Transverse colon (tissue), 4 donors: ENCODE measurements at places on chromosomes 4 and X. TPM values are rescaled to one million over a fixed set of nuclear protein-coding genes. Genes with fewer than 3 reads are reported as not detected.

Gene DRD5
- total RNA-seq = not detected

Gene ETDA
- total RNA-seq = not detected

Gene CYTL1
- total RNA-seq = not detected

Gene RNF150
- total RNA-seq = 2.8 TPM

Gene FAM47E
- total RNA-seq = 7.8 TPM

Gene SPACA5
- not detected for total RNA-seq

Gene IL13RA2
- not detected for total RNA-seq

DNA sequence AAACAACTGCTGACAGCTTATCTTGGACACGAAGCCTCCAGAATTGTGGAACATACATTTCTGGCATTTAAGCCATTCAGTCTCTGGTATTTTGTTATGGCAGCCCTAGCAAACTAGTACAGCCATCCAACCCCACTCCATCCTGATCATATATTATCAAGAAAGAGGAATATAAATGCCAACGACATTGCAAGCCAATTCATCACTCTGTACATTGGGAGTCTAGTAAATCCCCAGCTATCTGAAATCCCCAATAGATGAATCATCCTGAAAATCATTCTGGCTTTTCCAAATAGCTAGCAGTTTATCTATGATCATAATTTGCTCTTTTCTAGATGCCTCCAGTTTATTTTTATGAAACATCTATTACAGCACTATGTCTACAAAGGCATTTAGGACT is 41.1 kb downstream of the FRMD7 start:
- no peak overlapping the region for H3K27ac ChIP-seq
- H3K4me3 ChIP-seq = no peak overlapping the region
- H3K36me3 ChIP-seq = no peaks in the 10 kb centered on the region
- no peaks in the 10 kb centered on the region for H3K4me1 ChIP-seq
- H3K27me3 ChIP-seq = no peaks in the 10 kb centered on the region

- no peaks in the 10 kb centered on the region for H3K27me3 ChIP-seq
- H3K36me3 ChIP-seq = no peaks in the 10 kb centered on the region
- H3K4me3 ChIP-seq = no peak overlapping the region
- H3K4me1 ChIP-seq = peaks cover 50% of the 10 kb centered on the region
- no peak overlapping the region for H3K27ac ChIP-seq
Observed at GRCh38 chr4:73250642-73251041, 8.0 kb downstream of the ANKRD17 start.

DNA sequence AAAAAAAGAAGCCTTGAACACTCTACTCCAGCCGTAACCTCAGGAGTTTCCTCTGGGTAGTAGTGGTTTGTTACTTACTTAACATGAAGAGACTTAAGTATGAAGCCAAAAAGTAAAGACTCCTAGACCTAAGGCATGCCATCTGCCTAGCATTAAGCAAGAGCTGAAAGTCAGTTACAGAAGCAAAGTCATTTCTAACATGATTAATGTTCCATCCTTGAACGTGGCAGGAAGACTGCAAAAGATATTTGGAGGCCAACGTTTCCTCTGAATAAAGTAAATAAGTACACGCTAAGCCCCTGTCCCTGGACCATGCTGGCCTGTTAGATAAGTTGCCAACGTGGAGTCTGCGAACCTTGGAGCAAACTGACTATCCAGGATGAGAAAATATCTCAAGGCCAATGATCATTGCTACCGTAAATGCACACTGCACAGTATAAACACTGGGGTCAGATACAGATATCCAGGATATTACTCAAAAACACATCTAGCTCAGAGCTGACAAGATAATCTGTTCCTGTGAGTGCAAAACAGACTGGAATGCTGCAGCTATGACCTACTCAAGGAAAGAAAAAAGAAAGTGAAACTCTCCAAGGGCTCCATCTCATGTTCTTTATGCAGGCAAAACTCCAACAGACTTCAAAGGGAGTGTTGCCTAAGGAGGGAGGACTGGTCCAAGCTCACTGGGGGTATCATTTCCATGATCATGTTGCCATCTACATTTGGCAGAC is 255.8 kb downstream of the COL25A1 start:
- no peak for DNase-seq
- no peak overlapping the region for H3K27ac ChIP-seq
- no peaks in the 10 kb centered on the region for H3K36me3 ChIP-seq
- H3K27me3 ChIP-seq = no peaks in the 10 kb centered on the region

GRCh38 chr4:106160560-106160959 is 155.4 kb downstream of the TBCK start:
- no peak for DNase-seq
- H3K4me3 ChIP-seq = no peak overlapping the region
- no peaks in the 10 kb centered on the region for H3K27me3 ChIP-seq
- peaks cover 6% of the 10 kb centered on the region for H3K4me1 ChIP-seq
- H3K36me3 ChIP-seq = no peaks in the 10 kb centered on the region
- no peak overlapping the region for H3K27ac ChIP-seq

DNA sequence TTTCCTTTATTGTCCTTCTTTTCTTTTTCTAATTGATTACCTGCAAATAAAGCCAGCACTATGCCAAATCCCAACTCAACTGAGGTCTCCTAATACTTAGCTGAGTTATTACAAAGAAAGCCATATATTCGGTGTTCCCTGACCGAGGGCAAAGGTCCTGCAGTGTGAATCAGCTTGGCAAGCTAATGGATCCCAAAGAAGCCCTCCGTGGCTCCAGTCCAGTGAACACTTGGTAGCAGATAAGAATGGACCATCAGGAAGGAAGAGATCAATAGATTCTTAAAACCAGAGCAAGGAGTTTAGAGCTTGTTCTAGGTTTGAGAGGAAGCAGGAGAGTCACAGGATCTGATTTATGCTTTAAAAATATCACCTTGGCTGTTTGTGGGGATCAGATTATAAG is 8.5 kb downstream of the LDB2 start:
- H3K4me3 ChIP-seq = no peak overlapping the region
- no peaks in the 10 kb centered on the region for H3K27me3 ChIP-seq
- H3K4me1 ChIP-seq = no peaks in the 10 kb centered on the region
- no peak overlapping the region for H3K27ac ChIP-seq
- DNase-seq = no peak

DNA sequence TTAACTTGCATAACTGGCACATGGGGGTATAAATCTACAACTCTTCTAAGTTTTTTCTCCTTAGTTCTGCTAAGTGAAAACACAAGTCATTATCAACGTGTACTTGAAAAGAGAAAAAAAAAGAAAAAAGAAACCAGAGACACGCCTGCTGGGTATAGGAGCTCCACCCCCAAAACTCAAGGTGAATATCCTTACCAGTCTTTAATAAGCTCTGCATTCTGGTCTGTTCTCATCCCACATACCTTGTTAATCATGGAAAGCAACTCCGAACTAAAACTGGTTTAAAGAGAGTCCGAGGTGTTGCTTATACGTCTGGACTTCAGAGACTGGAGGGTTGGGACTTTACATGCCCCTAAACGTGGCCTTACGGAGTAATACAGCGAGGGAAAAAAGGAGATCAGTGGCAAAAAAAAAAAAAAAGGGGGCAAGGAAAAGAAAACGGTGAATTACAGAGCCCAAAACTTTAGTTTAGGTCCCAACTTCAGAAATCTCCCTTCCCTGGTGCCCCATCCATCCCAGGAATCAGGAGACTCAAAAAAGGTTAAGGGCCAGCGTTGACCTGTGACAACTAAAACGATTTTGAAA is 1.0 kb downstream of the PGRMC2 start:
- H3K4me3 ChIP-seq = peak overlapping the region; percentile 67
- no peaks in the 10 kb centered on the region for H3K27me3 ChIP-seq
- no peaks in the 10 kb centered on the region for H3K36me3 ChIP-seq
- peak overlapping the region; percentile 91 for H3K27ac ChIP-seq
- H3K4me1 ChIP-seq = peaks cover 53% of the 10 kb centered on the region
- DNase-seq = no peak

- no peaks in the 10 kb centered on the region for H3K4me1 ChIP-seq
- H3K4me3 ChIP-seq = no peak overlapping the region
- no peaks in the 10 kb centered on the region for H3K27me3 ChIP-seq
- DNase-seq = no peak
Observed at GRCh38 chr4:15753786-15754185, 24.3 kb upstream of the CD38 start.

DNA sequence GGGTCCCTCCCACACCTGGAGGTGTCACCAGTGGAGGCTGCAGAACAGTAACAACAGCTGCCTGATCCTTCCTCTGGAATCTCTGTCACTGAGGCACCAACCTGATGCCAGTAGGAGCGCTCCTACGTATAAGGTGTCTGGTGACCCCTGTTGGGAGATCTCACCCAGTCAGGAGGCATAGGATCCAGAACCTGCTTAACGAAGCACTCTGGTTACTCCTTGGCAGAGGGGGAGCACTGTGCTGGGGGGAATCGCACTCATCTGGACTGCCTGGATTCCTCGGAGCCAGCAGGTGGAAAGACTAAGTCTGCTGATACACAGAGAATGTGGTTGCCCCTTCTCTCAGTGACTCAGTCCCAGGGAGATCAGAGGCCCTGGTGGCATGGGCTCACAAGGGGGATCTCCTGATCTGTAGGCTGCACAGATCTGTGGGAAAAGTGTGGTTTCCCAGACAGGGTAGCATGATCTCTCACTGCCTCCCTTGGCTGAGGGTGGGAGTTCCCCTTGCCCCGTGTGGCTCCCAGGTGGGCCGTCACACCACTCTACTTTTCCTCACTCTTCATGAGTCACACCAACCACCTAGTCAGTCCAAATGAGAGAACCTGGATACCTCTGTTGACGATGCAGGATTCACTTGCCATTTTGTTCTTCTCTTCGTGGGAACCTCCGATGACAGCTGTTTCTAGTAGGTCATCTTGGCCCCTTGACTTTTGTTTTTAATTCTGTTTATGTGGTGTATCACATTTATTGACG is 305.9 kb downstream of the IDS start:
- no peaks in the 10 kb centered on the region for H3K27me3 ChIP-seq
- H3K4me1 ChIP-seq = no peaks in the 10 kb centered on the region
- H3K36me3 ChIP-seq = no peaks in the 10 kb centered on the region
- H3K4me3 ChIP-seq = no peak overlapping the region
- H3K27ac ChIP-seq = no peak overlapping the region
- no peak for DNase-seq

DNA sequence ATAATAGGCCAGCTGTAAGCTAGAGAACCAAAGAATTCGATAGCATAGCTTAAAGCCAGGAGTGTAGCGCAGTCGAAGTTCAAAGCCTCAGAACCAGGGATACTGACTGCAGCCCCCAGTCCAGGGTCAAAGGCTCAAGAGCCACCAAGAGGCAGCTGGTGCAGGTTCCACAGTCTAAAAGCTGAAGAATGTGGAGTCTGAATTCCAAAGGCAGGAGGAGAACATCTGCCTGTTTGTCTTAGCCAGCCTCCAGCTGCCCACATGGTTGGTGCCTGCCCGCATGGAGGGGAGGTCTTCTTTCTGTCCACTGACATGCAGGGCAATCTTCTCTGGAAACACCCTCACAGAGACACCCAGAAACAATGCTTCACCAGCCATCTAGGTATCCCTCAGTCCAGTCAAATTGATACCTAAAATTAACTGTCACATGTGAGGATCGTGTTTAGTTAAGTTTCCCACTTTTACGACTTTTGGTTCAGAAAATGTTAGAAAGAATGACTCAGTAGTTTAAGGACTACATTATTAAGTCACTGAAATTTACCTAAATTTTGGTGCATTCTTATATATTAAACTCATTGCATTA is 52.8 kb upstream of the RHOH start:
- DNase-seq = no peak
- no peaks in the 10 kb centered on the region for H3K4me1 ChIP-seq
- no peak overlapping the region for H3K27ac ChIP-seq
- H3K36me3 ChIP-seq = no peaks in the 10 kb centered on the region
- no peak overlapping the region for H3K4me3 ChIP-seq

DNA sequence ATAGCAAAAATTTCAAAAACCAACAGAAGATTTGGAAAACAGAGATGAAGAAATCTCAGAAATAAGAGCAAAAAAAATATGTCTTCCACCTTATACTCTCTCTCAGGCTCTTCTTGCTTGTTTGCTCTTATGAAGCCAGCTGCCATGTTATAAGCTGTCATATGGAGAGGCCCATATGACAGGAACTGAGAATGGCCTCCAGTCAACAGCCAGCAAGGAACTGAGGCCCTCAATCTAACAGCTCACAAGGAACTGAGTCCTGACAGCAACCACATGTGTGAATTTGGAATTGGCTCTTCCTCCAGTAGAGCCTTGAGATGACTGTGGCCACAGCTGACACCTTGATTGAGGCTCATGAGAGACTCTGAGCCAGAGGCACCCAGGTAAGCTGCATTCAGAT is 51.3 kb upstream of the MAOA start:
- H3K4me3 ChIP-seq = no peak overlapping the region
- no peaks in the 10 kb centered on the region for H3K27me3 ChIP-seq
- no peaks in the 10 kb centered on the region for H3K4me1 ChIP-seq
- H3K36me3 ChIP-seq = no peaks in the 10 kb centered on the region
- DNase-seq = no peak
- H3K27ac ChIP-seq = no peak overlapping the region

DNA sequence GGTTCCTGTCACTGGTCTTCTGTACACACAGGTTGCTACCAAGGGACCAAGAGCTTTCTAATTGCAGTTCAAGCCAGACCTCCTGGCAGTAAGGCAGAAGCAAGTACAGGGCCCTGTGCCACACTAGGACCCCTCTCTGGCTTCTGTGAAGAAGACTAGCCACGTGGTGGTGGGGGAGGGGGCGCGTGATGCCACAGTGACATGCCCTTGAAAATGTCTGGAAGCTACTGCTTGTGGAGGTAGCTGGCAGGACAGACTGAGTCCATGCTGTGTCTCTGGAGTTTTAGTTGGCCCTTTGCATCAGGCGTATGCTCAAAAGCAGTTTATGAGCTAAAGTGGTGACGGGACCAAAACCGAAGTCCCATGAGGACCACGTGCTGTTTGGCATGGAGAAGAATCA is 50.9 kb downstream of the RTL5 start:
- H3K4me1 ChIP-seq = no peaks in the 10 kb centered on the region
- H3K36me3 ChIP-seq = no peaks in the 10 kb centered on the region
- no peaks in the 10 kb centered on the region for H3K27me3 ChIP-seq
- H3K27ac ChIP-seq = no peak overlapping the region
- DNase-seq = no peak
- H3K4me3 ChIP-seq = no peak overlapping the region

- H3K27me3 ChIP-seq = no peaks in the 10 kb centered on the region
- no peak overlapping the region for H3K4me3 ChIP-seq
- no peak overlapping the region for H3K27ac ChIP-seq
- H3K36me3 ChIP-seq = no peaks in the 10 kb centered on the region
Observed at GRCh38 chrX:100750883-100751282, 19.0 kb upstream of the SYTL4 start.

GRCh38 chr4:24771241-24771640 is 24.1 kb upstream of the SOD3 start:
- no peaks in the 10 kb centered on the region for H3K4me1 ChIP-seq
- no peaks in the 10 kb centered on the region for H3K36me3 ChIP-seq
- no peaks in the 10 kb centered on the region for H3K27me3 ChIP-seq
- no peak for DNase-seq
- H3K27ac ChIP-seq = no peak overlapping the region
- no peak overlapping the region for H3K4me3 ChIP-seq

- no peak for DNase-seq
- no peaks in the 10 kb centered on the region for H3K27me3 ChIP-seq
- H3K27ac ChIP-seq = no peak overlapping the region
- no peaks in the 10 kb centered on the region for H3K36me3 ChIP-seq
- H3K4me1 ChIP-seq = no peaks in the 10 kb centered on the region
Observed at GRCh38 chr4:38768968-38769394, 13.8 kb downstream of the TLR10 start.
